ENCODE measurements at places on chromosomes 2 and 18. TPM values are rescaled to one million over a fixed set of nuclear protein-coding genes. Genes with fewer than 3 reads are reported as not detected.

DNA sequence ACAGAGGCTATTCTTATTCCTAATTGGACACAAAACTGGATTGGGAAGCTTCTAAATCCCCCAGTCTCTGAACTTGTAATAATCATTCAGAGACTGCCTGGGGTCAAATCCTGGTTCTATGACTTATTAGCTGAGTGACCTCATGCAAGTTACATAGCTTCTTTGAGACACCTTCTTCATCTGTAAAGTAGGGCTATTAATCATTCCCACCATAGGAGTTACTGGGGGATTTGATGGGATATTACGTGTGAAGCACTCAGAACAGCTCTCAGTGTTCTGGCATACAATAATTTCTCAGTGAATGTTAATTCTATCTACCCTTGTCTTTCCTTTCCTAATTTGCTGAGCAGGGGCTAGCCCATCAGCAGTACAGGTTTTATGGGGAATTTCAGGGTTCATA, 256.7 kb upstream of the TNP1 start:
- no peak for DNase-seq

Gene ZBTB7C
- 0.38 TPM for total RNA-seq

Gene HAAO
- 5.9 TPM for total RNA-seq

DNA sequence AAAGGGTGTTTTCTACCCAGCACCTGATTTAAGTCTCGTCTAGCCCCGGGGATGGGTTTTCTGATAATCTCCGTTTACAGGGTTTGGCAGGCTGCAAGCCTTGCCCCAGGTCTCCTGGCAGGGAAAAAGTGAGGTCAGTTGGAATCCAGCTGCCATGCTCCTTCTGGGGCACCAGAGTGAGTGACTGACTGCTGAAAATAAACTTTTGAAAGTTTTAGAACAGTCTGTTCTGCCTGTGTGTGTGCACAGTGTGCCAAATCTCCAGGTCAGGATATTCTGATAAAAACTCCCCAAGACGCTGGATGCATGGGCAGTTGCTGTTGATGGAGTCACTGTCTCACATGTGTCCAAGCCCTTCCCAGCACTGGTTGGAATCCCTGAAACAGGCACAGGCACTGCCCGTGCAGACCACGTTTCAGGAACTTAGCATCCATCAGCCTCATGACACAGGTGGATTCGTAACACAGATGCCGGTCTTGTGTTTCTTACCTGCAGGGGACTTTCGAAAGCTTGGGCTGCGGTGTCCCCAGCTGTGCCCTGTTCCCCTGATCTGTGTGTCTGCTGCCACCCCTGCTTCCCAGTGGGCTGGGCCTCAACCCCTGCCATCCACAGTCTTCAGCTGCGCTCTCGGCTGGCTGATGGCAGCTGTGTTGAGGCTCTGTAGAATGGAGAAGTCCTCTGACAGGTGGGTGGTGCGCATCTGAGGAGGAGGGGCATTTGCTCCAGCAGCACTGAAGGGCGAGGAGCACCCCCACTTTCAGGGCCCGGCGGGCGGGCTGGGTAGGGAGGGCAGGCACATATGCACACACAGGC, 65.0 kb downstream of the SH3RF3 start:
- DNase-seq, result no peak

DNA sequence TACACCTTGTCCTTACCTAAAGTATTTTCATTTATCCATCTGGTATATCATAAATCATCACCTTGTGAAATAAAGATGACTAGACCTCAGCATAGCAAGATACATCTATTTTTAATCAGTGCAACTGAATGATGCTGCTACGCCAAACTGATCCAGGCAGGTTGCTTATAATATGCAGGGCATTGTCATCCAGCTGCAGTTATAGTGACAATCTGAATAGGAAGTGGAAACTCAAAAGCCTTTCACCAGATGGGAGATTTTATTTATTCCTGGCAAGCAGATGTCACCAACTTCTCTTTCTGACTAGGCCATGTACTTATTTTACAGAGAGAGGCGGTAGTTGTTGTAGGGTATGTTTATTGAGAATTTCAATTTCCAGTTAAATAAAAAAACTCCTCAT, 747.3 kb downstream of the ADCYAP1 start:
- no peak for DNase-seq

Gene GRHL1
- total RNA-seq, result 0.30 TPM

- DNase-seq, result no peak
These were observed 648.0 kb downstream of the SLC4A3 start for GRCh38 chr2:220275454-220275853.

GRCh38 chr2:233791151-233791882, 13.2 kb downstream of the MROH2A start:
- DNase-seq, result peak; percentile 5

DNA sequence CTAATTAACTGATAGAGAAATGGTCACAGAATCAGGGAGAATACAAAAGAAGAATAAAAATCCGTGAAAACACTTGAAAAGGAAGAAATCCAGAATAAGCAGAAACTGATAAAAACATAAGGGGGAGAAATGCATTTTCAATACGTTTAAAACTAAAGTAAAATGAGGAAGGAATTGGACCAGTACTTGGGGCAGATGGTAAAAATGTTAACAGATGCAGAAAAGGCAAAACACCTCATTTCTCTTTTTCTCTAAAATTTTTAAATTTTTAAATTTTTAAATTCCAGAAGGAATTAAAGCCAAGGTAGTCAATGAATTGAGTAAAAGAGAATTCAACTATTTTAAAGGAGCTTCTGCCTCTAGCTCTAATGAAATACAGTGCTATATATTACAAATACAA, 353.9 kb downstream of the METTL4 start:
- no peak for DNase-seq

- DNase-seq, result no peak
These were observed 66.6 kb upstream of the STAM2 start for GRCh38 chr2:152241948-152242729.

Gene COL4A3
- 0.67 TPM for total RNA-seq

Gene MBD2
- total RNA-seq, result 55.9 TPM

- no peak for DNase-seq
These were observed 912 bp upstream of the FBXO11 start for GRCh38 chr2:47907039-47907781.

DNA sequence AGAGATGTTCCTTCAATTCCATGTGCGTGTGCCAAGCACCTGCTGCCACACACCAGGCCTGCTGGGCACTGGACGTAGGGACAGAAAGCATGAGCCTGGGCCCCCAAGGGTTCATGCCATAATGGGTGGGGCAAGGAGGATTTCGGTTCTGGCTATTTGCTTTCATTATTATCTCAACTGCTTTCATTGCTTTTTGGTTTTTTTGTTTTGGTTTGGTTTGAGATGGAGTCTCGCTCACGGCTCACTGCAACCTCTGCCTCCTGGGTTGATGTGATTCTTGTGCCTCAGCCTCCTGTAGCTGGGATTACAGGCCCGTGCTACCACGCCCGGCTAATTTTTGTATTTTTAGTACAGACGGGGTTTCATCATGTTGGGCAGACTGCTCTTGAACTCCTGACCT, 57.2 kb downstream of the SF3B1 start:
- no peak for DNase-seq

- DNase-seq, result no peak
These were observed 22.6 kb downstream of the IMPA2 start for GRCh38 chr18:12003894-12004293.

Gene ALPP
- total RNA-seq, result 0.15 TPM

Gene KCNJ13
- not detected for total RNA-seq

DNA sequence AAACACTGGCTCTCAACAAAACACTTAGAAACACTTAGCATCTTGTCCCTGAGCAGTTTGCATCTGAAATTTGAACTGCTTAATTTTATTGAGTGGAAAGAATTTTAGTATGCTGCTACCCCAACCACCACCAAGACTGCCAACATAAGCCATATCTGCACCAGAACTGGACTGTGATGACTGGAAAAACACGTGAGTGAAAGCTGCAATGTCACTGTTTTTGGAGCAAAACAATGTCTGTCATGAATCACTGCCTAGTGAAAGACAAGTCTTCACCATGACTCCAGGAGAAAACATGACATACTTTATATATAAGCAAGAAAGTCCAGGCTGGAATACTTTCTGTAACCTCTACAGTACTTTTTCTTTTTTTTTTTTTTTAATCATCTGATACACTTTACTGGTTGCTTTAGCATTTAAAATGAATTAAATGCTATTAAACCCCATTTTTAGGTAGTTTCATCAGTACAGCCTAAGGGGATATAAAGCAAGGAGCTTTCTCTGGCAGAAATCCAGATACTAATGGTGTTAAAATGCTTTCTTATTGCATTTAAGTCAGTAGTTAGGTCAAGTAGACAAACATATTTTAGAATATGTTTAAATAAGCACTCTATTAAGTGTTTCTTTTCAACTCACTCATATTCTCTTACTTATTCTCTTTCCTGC, 2129.4 kb upstream of the PIK3C3 start:
- DNase-seq, result no peak

- no peak for DNase-seq
These were observed 43.1 kb downstream of the KCTD18 start for GRCh38 chr2:200466425-200467418.

- DNase-seq, result no peak
These were observed 37.6 kb downstream of the UNC80 start for GRCh38 chr2:209809256-209809655.

Measured in H7 (cell line).